ENCODE measurements at places on chromosomes 3 and 15.

DNA sequence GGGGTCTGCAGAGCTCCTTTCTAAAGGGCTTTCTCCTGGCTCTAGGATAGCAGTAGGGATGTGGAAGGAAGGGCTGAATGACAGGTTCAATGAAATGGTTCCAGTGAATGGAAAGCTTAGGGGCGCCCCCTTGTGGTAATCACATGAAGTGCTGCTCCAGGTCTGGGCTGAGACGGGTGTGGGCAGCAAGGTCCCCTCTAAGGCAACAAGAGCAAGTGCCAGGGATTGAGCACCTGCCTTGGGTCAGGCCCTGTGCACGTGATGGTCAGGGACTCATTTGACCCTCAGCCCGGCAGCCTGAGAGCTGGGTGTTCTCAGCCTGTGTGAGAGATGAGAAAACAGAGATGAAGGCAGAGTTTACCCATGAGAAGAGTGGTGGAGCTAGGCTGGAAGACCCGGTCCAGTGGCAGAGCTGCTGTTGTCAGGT is 12.1 kb upstream of the CX3CR1 start:
- peak; percentile 61 for DNase-seq

DNA sequence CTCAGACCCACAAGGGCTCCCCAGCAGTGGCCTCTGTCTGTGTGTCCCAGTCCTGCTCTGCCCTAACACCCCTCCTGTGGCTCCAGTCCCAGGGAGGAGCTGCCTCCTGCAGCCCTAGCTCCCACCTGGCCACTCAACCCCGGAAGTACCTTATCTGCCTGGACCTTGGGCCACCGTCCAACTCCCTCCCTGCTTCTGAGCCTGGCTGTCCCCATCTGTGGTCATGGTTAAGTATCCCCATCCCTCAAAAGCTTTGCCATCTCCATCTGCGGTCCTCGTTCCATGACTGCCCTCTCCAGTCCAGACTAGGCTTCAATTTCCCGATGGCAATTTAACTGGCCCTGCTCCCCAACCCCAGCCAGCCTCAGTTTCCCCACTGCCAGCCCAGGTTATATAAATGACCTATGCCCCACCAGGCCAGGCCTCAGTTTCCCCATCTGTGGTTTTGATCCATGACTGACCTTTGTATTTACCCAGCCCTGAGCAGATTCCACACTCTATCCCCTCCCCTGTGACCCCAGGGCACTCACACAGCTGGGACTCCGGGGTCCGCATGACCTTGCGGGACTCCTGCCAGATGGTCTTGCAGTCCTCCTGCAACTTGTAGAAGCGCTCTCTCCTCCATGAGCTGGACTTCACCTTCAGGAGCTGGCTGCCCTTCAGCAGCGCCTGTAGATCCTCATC is 9.6 kb downstream of the PLCD1 start:
- DNase-seq = peak; percentile 50

DNA sequence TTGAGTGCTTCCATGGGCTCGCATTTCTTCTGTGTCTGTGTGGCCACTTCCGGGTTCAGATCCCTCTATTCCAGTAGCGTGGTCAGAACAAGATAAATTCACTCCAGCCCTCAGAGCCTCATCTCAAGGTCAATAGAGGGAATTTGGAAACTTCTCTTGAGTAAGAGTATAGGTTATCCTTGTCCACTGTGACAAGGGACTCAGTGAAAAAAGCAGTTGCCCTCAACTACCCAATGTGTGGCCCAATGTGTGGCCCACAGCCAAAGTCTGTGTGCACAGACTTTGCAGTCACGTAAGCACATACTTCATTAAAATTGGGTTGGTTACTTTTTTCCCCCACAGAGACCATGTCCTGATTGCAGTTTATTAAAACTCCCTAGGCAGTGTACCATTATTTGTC is 305.6 kb upstream of the SEMA6D start:
- DNase-seq = no peak

GRCh38 chr15:41919954-41920538 is 26.2 kb upstream of the SPTBN5 start:
- DNase-seq = no peak

DNA sequence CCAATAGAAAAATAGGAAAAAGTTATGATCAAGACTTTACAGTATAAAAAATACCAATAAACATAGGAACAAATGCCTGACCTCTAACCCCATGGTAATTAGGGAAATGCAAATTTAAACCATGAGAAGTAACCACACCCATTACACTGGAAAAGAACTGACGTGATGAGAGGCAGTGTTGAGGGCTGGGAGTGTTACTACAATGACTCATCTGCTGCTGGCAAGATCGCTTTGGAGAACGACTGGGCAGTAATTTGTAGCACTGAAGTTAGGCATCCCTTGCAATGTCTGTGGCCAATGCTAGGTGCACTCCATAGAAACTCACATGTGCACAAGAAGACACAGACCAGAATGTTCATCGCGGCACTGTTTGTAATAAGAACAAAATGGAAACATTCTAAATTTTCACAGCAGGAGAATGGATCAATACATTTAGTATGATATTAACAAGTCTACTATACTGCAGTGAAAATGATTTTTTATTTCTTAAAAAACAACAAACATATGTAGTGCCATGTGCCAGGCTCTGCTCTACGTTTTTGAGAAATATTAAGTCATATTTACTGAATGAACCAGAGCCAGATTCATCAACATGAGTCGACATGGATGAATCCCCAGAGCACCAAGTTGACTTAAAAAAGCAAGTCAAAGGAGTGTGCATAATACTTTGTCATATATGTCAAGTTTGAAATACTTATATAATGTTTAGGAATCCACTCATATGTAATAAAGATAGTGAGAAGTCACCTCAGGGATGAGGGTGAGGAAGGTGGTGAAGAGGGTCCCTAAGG is 37.6 kb upstream of the EPHB3 start:
- DNase-seq = no peak

DNA sequence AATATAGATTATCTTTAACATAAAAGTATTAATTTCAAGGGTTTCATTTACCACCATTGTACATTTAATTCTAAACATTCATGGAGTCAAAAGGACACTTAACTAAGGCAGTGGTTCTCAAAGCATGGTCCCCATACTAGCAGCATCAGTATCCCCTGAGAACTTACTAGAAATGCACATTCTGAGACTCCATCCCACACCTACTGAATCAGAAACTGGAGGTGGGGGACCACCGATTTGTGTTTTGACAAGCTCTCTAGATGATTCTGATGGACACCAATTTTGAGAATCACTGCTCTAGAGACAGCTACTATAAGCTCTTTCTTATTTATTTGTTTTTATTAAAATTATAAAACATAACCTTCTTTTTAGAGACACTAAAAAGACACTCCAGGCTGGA is 34.0 kb downstream of the SENP5 start:
- DNase-seq = no peak
